ENCODE measurements at places on chromosomes 12 and 14.

- DNase-seq: no peak
These were observed 1.3 kb upstream of the RD3L start for GRCh38 chr14:103943673-103944072.

DNA sequence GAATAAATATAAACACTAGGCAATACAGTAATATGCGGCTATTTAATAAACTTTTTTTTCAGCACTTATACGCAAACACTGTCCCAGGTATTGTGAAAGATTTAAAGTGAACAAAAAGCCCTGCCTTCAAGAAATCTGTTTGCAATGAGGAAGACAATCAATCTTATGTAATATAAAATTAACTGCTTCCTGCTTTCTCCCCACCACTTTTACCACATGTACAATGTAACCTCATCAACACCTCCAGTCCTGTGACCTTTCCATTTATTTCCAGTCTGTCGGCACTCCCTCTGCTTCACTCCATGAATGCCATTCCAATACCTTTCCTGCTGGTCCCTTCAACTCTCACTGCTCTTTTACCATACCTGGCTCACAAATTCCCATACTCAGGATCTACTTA is 10.5 kb downstream of the SNX6 start:
- no peak for DNase-seq

DNA sequence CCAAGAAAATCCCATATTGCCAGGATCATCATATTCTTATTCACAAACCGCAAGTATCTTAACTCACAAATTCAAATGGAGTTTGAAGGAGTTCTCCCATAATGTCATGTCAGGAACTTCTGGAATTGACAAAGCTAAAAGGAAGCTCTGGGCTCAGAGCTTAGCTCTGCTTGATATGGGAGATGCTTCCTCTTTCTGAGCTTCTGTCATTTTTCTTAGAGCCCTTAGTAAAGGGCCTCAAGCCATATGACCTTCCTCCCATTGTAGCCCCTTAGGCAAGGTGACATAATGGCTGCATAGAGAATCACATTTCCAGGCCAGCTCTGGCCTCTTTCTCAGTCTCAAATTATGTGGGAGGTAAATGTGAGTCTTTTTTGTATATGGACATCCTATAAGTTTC is 40.9 kb downstream of the SLC4A8 start:
- no peak for DNase-seq

DNA sequence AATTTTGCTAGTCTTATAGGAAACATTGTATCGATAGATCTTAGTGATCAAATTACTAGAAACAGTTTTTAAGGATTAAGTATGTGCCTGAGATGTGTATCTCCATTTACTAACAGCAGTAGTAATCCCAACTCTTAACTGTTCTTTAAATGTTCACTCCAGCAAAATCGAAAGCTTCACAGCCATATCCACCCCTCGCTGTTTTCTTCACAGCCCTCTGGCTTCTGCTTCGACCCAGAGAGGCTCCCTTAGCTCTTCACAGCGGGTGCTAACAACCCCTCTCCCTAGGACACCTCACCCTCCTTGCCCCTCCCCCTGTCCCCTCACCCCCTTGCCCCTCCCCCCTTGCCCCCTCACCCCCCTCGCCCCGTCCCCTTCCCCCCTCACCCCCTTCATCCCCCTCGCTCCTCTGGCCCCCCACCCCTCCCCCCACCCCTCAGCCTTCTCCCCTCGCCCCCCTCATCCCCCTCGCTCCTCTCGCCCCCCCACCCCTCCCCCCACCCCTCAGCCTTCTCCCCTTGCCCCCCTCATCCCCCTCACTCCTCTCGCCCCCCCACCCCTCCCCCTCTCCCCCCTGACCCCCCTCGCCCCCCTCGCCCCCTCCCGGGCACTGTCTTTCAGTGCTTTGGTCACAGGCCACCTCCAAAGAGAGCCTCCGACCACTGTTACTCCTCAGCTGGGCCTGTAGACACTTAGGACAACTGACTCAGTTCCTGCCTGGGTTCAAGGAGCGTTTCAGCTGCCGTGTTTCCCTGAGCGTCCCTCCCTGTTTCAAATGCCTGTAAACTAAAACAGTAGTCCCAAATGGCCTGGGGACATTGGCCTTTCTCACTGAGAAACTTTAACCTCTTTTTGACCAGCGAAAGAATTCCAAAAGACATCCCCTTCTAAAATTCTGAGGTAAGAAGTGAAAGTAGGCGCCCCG is 46.0 kb upstream of the DYNC1H1 start:
- no peak for DNase-seq

GRCh38 chr12:30661210-30661609 is 34.5 kb downstream of the IPO8 start:
- no peak for DNase-seq

- no peak for DNase-seq
These were observed 1.3 kb upstream of the GNG2 start for GRCh38 chr14:51859131-51859530.

GRCh38 chr12:11745113-11745512 is 95.6 kb downstream of the ETV6 start:
- DNase-seq: no peak

- no peak for DNase-seq
These were observed 110.6 kb downstream of the ADCK1 start for GRCh38 chr14:77910506-77910905.

DNA sequence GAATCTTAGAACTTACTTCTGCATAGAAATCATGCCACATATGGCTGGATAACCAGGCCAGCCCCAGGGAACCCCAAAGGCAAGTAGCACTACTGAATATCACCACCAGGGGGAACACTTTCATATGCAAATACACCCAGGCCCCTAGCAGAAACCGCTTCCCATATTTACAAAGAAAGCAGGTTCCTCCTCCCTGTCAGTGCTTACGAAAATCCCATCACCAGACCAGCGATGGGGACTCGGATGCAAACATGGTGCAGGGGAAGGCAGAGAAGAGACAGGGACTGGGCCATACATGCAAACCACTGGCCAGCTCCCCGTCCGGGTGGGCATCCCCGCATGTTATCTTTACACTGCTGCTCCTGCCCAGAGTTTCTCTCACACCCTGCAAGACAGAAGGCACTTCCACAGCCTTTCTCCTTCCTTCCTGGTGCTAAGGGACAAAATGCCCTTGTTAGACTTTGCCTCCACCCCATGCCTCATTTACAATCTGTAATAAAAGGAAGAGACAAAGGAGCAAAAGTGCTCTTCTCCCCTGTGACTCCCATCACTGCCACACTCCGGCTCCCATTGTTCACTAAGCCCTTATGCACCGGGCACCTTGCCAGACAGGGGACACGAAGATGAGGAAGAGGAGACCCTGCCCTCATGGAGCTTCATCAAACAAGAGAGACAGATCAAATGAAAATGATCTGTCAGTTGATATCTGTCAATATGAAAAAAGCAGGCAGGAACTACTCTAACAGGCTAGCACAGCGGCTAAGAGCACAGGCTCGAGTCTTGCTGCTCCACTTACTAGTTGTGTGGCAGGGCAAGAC is 62.3 kb downstream of the PTPN21 start:
- peak; percentile 74 for DNase-seq

DNA sequence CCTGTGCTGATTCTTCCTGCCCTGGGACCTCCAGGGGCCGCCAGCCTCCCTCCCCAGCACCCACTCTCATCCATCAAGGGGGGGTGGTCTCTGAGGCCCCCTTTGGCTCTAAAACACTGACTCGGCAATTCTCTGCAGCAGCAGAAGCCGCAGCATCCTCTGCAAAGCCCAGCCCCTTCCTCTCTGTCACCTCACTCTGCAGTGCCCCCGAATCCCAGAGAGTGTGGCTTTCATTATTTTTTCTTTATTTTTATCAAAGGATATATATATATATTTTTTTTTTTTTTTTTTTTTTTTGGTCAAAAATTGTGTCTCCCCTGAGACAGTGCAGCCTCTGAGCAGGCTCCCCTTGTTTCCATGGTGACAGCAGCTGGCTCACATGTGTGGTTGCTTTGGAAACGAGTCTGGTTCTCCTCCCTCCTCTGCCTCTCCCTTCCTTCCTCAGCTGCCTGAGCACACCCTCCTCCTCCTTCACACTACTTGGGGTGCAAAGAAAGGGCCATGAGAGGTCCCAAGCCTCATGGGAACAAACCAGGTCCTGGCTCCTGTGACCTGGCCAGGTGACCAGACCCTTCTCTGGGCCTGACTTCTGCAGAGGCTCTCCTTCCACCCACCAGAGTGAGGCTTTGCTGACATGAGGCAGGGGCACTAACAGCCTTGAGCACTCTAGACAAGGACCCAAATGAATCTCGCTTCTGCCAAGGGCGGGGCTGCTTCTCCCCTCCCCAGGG is 100.5 kb downstream of the LRRC74A start:
- DNase-seq: peak; percentile 69

GRCh38 chr14:79465651-79466050 is 745.7 kb downstream of the DIO2 start:
- peak; percentile 30 for DNase-seq

- no peak for DNase-seq
These were observed 36.5 kb downstream of the SSH1 start for GRCh38 chr12:108820707-108821406.

- DNase-seq: peak; percentile 75
These were observed 67.2 kb upstream of the PTGR2 start for GRCh38 chr14:73784181-73784987.

GRCh38 chr12:40525054-40525453 is 167.2 kb upstream of the CNTN1 start:
- no peak for DNase-seq

- no peak for DNase-seq
These were observed 22.9 kb upstream of the EVL start for GRCh38 chr14:100042286-100042685.

DNA sequence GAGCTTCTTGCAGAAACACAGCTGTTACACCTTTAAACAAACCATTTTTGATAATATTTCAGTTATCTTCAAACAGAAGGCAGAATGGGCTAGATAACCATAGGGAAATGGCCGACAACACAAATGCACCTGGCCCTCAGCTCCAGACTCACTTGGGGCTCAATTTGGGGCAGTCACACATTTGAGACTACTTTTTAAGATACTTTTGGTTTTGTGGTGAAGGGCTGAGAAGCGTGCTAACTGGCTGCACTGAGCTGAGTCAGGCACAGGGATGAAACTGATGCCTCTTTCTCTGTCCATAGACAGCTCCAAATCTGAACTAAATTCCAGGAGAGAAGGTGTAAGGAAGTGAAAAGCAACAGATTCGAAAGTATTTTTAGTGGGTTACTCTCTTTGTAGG is 18.5 kb upstream of the GRIP1 start:
- DNase-seq: no peak

- DNase-seq: no peak
These were observed 18.3 kb upstream of the TXNRD1 start for GRCh38 chr12:104197264-104197663.

DNA sequence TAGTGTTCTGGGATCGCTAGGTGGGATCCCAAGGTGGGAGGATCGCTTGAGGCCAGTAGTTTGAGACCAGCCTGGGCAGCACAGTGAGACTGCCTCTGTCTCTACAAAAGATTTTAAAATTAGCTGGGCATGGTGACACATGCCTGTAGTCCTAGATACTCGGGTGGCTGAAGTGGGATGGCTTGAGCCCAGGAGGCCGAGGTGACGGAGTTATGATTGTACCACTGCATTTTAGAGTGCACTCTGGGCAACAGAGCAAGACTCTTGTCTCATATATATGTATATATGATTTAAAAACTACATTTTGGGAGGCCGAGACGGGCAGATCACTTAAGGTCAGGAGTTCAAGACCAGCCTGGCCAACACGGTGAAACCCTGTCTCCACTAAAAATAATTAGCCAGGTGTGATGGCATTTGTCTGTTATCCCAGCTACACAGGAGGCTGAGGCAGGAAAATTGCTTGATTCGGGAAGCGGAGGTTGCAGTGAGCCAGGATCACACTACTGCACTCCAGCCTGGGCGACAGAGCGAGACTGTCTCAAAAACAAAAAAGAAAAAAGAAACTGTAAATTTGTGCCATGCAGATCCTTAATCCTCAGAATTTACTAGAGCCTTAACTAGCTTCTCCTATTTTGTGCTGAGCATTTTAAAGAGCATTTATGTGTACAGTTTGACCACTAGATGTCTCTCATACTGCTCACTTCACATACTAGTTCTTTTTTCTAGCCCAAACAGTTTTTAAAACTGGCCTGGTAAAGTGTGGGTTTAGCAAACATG is 114.8 kb downstream of the MON2 start:
- DNase-seq: peak; percentile 67

DNA sequence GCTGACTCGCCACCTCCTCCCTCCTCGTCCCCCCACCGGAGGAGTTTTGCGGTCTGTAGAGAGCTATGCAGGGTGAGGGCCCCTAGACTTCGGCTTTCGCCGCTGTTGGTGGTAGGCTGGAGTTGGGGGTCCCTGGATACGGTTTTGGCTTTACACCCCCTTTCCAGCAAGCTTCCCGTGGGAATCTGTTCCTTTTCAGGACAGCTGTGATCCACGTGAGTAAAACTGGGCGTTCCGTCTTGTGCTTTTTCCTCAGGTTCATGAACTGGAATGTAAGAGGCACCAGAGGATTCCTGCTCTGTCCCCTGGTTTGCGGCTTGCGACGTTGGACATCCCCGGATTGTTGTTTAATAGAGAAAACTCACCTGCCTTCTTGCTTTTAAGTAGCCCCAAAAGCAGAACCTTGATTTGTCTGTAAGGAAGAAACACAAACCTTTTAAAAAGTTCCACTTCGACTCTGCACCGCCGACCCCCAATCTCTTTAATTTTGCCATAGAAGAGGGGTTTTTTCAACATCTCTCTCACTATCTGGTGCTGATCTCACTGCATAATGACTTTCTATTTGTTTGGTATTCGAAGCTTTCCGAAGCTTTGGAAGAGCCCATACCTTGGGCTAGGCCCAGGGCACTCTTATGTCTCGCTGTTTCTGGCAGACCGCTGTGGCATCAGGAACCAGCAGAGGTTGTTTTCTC is 490 bp downstream of the PRORP start:
- DNase-seq: peak; percentile 63
